Cortex of kidney (tissue), 1 donor: ENCODE measurements at places on chromosomes 7 and 10.

GRCh38 chr7:128035712-128036111 is 4.5 kb upstream of the LRRC4 start:
- no peak for DNase-seq

DNA sequence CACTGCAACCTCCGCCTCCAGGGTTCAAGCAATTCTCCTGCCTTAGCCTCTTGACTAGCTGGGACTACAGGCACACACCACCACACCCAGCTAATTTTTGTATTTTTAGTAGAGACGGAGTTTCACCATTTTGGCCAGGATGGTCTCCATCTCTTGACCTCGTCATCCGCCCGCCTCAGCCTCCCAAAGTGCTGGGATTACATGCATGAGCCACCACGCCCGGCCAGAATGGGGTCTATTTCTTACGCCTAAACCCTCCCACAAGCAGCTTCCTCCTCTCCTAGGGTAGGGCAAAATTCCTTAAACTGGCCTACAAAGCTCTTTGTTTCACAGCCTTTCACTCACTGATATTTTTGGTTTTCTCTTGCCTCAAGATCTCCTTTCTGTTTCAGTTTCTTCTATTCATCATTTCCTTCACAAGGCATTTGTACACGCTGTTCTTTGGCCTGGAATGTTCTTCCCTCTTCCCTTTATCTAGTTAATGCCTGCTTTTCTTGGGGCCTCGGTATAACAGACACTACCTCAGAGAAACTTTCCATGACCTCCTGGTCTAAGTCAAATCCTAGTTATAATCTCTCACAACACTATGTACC is 6.7 kb downstream of the CPEB3 start:
- DNase-seq: no peak

DNA sequence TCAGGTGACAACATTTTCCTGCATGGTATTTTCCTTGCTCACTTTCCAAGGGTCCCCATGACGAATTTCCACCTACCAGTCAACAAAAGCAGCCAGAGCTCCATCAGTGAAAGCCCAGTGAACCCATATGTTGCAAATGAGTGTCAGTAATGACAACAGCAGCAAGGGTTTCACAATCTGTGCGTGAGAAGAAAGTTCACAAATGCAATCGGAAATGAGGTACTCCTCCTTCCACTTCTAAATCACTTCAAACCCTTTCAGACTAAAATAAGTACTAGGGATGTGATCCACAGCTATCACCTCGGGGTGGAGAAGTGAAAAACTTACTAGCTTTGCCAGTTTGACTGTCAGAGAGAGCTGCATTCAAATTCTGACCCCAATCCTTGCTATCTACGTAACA is 55.6 kb upstream of the BET1 start:
- no peak for DNase-seq

- no peak for DNase-seq
These were observed 68.9 kb downstream of the MAD1L1 start for GRCh38 chr7:2163600-2164555.

GRCh38 chr7:35331730-35332678 is 78.1 kb upstream of the TBX20 start:
- DNase-seq: no peak
